KBM-7 (cell line): ENCODE measurements at places on chromosomes 4 and X.

DNA sequence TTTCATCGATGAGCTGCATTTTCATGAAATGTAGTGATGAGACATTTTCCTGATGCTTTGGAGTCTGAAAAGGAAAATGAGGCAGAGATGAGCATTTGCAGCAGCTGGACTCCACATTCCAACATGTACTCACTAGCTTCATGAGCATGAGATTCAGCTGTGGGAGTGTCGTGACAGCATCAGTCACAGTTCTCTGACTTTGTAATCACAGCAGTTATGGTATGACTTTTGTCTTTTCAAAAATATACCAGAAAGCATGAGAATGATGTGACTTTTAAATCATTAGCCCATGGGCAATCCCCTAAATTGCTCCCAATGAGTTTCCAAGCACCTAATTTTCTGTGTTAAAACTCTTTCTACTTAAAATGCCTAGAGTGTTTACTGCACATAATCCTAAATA, 18.3 kb upstream of the MSL3 start:
- DNase-seq: no peak

DNA sequence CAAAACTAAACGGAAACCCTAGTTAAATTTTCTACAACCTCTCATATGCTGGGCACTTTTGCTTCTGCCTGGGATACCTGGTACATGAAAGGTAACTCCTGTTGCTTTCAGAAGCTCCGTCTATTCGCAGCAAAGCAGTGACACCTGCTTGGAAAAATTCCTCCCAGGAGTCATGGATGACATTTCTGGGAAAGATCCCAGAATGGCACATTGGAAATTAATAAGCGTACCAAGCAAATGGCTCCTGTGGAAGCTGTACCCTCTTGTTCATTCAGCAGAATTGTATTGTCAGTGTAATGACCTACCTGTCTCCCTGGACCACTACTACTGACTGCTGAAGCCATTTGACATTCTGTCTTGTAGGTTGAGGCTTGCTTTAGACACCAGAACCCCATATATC, 349.7 kb upstream of the NOCT start:
- no peak for DNase-seq

DNA sequence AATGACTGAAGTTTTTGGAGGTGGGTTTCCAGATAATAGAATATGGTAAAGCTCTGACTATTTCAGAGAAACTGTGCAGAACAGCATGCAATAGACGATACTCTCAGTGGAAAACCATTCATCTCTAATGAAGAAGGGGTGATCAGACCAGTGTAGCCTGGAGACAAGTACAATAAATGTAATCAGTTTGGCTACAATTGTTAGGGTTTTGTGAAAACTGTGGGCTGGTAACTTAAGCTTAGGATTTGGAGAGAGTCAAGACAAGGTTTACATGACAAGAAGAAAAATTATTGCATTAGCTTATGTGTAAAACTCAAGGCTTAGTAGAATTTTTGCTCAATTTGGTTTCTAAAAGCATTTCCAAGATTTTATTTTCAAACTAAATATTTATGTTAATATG, 241.5 kb upstream of the ANKRD50 start:
- DNase-seq: no peak

- no peak for DNase-seq
Observed at GRCh38 chrX:116897526-116897925, 434.8 kb upstream of the CT83 start.

- DNase-seq: no peak
Observed at GRCh38 chr4:128608006-128608405, 201.5 kb upstream of the JADE1 start.

DNA sequence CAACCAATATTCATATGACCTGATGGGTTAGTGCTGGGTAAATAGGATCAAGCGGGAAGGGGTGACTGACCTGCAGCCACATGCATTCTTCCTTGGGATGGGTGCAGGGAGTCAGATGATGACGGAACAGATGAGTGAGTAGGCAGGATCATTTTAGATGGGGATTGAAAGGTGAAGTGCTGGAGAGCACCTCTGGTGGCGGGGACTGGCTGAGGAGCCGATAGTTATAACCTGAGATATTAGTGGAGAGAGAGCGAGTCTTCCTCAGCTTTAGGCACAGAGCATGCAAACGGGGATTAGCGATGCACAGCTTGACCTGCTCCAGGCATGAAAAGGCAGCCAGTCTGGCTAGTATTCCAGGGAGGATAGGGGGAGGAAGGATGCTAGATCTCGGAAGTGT, 99.1 kb downstream of the AFF1 start:
- no peak for DNase-seq

DNA sequence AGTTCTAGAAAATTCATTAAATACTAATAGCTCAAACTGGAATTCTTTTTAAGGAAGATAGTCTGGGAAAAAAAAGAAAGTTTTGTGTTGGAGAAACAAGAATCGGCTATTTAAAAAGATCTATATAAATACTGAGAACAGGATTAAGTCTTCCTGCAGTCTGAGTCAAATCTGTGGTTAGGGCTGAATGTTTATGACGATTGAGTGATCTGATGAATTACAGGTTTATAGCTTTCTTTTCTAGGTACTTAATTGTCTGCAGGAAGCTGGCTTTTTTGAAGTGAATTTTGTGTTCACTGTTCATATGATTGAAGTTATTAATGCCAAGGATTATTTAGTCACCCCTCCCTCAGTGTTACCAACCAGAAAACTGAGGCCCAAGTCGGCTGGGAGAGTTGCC, 42.2 kb downstream of the TLL1 start:
- no peak for DNase-seq

GRCh38 chrX:46180258-46180687, 364.9 kb downstream of the ZNF674 start:
- DNase-seq: peak; percentile 98

DNA sequence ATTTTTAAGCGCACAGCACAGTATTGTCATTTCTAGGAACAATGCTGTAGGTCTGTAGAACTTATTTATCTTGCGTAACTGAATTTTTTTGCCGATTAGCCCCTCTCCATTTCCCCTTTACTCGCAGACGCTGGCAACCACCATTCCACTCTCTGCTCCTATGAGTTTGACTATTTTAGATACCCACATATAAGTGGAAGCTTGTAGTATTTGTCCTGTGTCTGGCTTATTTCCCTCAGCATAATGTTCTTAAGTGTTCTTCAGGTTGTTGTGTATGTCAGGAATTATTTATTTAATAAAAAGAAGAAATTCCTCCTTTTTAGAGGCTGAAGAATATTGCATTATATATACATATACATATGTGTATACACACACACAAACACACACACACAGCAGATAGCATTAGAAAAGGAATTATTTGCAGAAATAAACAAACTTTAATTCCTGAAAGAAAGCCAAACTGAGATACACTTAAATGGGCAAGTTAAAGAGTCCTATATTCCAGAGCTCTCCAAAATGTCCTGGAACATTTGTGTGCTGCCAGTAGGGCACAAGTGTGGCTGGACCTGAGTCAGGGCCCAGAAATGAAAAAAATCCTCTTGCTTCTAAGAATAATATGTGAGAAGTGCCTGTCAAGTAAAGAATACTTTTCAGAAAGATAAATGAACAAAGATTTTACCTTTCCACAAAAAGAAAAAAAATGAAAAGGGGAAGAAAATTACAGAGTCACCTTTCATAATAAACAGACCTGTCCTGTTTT, 4.5 kb upstream of the ZNF330 start:
- DNase-seq: no peak

- DNase-seq: no peak
Observed at GRCh38 chrX:19183761-19184477, 61.7 kb upstream of the ADGRG2 start.

GRCh38 chr4:70761276-70761816, 39.6 kb downstream of the RUFY3 start:
- no peak for DNase-seq

- no peak for DNase-seq
Observed at GRCh38 chr4:35066406-35066805, 1177.9 kb downstream of the ARAP2 start.

DNA sequence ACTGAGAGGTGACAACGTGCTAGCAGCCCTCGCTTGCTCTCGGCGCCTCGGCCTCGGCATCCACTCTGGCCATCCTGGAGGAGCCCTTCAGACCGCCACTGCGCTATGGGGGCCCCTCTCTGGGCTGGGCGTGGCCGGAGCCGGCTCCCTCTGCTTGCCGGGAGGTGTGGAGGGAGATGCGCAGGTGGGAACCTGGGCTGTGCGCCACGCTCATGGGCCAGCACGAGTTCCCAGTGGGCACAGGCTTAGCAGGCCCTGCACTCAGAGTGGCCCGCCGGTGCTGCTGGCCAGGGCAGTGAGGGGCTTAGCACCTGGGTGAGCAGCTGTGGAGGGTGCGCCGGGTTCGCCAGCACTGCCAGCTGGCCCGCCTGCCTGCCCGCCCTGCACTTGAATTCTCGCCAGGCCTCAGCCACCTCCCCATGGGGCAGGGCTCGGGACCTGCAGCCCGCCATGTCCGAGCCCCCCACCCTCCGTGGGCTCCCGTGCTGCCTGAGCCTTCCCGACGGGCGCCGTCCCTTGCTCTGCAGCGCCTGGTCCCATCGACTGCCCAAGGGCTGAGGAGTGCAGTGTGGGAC, 148.0 kb downstream of the RAPGEF2 start:
- DNase-seq: no peak

GRCh38 chr4:150268444-150268843, 190.2 kb downstream of the DCLK2 start:
- no peak for DNase-seq

GRCh38 chr4:154467886-154468285, 23.7 kb downstream of the DCHS2 start:
- DNase-seq: no peak

GRCh38 chr4:53119680-53120079, 246.2 kb downstream of the SCFD2 start:
- no peak for DNase-seq

DNA sequence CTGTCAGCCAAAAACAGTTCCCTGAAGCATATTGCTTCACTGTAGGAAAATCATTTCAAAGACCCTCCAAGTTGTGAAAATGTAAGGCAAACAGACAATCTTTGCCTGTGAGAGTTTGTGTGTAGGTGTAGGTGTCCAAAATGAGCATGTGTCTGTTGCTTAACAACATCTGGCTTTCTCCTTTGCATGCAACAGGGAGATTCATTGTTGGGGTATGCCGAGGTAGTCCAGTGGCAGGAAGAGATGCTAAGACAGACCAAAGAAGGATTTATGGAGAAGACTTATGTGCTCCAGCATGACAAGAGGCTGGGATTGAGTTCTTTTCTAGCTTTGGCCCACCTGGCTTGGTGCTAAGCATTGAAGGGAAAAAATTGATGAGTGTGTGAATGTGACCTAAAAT, 29.8 kb upstream of the SMAD1 start:
- DNase-seq: no peak

DNA sequence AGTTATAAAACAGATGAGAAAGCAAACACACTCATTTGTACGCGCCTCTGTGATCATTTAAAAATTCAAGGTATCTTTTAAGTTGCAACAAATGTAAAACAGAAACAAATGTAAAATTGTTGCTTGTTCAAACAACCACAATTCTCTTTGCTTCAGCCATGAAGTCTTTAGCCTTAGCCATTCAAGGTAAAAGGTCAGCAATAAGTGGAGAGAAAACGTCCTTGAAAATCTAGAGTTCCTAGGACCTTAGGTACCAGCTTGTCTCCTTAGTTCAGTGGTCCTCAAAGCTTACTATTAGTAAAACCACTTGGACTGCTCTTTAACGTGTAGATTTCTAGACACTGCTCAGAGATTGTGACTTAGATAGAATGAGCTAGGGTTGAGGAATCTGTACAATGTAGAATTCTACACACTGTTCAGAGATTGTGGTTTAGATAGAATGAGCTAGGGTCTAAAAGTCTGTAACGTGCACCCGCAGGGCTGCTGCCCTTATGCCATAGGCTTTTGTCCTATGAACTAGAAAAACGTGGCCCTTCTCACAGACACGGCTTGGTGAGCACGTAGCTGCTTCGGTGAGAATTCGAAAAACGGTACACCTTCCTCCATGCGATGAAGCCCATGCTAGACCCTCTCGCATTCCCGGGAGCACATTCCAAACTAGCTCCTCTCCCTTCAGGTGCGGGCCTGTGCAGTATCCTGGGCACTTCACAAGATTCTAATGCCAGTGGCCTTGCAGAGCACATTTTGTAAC, 1.7 kb downstream of the PLAC8 start:
- DNase-seq: peak; percentile 73

GRCh38 chr4:85644061-85644460, 169.1 kb downstream of the ARHGAP24 start:
- DNase-seq: no peak

GRCh38 chr4:37054531-37055077, 189.9 kb upstream of the NWD2 start:
- no peak for DNase-seq

GRCh38 chr4:40321574-40322275, 13.4 kb upstream of the CHRNA9 start:
- DNase-seq: no peak

DNA sequence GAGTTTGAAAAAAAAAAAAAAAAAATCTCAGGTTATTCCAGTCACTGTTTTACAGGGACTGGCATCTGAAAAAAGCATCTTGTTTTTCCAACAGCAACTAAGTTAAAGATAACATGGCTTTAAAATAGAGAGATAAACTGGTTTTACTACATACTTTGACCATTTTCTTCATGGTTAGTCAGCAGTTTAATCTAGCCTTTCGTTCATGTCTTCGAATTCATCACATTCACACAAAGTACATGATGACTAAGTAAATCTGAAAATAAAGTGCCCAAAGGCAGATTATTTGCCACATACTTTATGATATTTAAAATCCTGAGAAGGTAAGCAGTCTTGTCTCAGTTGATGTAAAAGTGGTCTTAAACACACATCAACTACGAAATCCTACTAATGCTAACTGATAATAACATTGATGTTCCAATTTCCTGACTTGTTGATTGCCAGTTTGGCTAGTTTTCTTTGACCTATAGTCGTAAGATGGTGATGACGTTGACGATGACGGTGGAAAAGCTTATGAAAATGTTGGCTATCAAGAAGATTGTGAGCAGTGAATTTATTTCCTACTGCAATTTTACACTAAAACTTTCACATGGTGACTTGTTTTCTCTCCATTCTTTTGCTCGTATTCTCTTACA, 540.5 kb upstream of the BOD1L1 start:
- no peak for DNase-seq

- no peak for DNase-seq
Observed at GRCh38 chr4:10316851-10317250, 140.4 kb downstream of the ZNF518B start.

- DNase-seq: no peak
Observed at GRCh38 chr4:17544831-17545234, 29.9 kb downstream of the CLRN2 start.

DNA sequence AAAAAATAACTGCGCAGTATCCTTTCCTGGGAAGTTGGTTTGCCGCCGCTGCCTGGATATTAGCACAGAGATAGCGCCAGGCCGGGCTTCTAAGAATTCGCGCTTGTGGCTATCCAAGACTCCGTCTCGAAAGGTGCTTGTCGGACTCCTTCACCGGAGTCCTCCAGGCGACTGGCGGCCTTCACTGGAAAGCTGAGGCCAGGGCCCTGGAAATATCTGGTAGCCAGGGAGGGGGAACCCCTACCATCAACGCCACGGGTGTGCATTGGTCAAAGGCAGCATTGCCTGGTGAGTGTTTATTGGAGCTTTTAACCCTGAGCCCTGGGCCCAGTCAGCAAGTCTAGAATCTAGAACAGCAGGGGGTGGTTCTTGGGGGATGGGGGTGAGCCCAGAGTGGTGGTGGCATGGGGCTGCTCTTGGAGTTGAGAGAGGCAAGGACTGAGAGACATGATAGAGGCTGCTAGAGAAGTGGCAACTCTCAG, 577 bp upstream of the PIM2 start:
- DNase-seq: no peak

GRCh38 chr4:123068081-123068480, 145.7 kb upstream of the NUDT6 start:
- DNase-seq: no peak
